ENCODE measurements at places on chromosomes 6 and 20.

DNA sequence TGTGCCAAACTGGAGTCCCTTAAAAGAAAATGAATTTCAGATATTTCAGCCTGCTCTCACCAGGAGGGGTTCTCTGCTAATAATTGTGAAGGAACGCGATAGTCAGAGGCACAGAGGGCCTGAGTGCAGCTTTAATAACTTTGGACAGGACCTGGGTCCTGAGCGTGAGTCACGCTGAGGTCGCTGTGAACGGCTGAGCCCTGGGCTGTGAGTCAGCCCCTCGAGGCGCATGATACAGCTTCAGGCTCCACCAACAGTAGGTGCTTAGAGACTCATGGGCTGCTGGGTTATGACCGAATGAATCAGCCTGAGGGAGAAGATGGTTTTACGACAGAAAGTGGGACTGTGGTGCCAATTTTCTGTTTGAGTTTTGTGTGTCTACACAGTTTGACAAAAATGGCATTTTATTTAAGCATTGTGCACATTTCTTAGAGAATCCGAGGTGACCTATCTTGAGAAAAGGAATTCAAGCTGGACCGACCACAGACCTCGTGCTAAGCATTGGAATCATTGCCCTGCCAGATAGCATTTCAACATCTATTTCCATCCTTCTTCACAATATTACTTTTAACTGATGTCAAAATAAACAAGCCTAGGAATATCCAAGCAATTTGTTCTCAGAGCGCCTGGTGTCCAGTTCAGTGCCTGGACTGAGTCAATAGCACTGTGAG lies 183.0 kb downstream of the THBS2 start:
- DNase-seq, result no peak

- peak; percentile 17 for DNase-seq
Observed at GRCh38 chr6:101845621-101846020, 452.1 kb downstream of the GRIK2 start.

DNA sequence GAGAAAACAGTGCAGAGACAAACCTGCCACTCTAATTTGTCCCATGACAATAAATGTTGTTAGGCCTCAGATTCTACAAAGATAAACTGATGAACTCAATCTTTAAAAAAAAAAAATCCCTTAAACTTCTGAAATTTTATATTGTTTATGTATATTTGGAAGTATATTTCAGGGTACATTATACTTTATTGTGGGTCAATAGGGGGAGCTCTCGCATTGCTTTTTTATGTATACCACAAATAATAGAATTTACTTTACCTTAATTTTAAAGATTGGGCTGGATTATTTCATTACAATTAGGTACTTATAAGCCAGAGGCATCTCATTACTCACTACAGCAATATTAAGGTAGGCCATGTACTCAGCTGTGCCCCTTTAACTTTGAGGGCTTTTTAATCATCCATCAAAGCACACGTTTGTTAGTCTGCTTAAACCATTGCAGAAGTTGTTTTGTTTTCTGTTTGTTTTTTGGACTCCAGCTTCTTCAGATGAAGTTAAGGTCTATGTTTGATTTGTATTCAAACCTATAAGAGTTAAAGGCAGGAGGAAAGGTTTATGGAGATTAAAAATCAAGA lies 56.3 kb upstream of the EYA4 start:
- DNase-seq, result no peak

DNA sequence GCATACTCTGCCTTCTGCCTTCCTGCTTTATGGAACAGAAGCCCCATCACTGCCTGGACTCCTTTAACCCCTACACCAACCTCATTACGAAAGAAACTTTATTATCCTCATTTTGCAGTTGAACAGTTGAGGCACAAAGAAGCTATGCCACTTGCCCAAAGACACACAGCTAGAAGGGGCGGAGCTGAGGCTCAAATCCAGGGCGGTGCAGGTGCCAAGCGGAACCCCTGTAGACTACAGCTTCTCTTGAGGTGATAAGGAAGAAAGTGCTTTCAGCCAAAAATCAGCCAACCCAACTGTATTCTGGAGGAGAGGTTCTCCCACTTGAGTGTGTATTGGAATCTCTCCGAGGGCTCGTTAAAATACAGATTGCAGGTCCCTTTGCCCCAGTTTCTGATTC lies 90.5 kb downstream of the PRND start:
- peak; percentile 29 for DNase-seq

GRCh38 chr6:31049518-31049917 lies 39.2 kb downstream of the MUC22 start:
- no peak for DNase-seq

- DNase-seq, result no peak
Observed at GRCh38 chr6:109015176-109015575, 79.5 kb downstream of the SESN1 start.

DNA sequence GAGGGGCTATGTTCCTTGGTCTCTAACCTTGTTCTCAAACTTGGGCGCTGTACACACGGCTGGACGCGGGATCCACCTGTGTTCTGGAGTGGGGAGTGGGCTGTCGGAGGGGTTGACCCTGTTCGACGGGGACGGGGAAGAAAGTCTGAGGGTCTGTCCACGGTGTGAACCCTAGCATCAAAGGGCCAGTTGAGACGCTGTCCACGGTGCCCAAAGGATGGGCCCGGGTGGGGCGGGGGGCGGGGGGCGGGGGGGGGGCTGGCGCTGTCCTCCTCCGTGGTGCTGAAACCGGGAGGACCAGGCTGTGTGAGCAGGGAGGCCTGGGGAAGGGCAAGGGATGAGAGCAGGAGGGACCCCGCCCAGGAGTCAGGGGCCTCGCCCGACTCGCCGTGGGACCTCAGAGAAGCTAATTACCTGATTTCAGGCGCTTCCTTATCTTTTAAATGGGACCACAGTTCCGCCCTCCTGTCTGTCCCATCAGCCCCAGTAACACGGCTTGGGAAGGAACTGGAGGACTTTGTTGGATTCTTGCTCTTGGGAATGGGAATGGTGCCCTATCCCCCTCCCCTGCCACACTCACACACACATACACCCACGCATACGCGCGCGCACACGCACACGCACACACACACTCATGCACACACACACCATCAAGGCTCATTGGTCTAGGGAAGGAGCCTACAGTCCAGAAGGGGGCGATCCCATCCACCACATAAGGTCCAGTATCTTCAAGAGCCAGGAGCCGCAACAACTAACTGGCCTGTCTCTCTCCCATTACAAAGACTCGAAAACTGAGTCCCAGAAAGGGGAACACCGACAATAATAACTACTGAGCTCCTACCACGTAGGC lies 1.0 kb upstream of the VSTM2L start:
- DNase-seq, result no peak

DNA sequence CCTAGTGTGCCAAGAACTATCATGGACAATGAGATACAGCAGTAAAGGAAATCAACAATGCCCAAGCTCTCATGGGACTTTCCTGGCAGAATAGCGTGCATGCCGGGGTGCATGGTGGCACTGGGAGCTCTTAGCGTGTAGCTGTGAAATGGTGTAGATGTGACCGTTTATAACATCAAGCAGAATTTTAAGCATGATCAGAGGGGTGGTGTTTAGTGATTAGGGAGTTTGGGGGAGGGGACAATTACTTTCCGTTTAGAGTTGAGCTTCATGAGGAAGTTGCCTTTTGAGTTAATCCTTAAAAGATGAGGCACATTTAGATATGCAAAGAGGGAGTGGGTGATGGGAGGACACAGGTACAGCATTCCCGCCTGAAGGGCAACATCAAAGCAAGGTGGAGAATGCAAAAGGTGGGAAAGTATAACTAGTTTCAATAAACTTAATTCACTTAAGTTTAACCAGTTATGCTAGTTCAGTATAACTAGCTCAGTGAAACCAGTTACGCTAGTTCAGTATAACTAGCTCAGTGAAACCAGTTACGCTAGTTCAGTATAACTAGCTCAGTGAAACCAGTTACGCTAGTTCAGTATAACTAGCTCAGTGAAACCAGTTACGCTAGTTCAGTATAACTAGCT lies 661.6 kb downstream of the QKI start:
- DNase-seq, result no peak

All from CD4-positive, alpha-beta T cell treated with Interleukin-2 at 100 ng/mL for 4 hours (primary cell).